ENCODE measurements at places on chromosomes 3 and 15.

DNA sequence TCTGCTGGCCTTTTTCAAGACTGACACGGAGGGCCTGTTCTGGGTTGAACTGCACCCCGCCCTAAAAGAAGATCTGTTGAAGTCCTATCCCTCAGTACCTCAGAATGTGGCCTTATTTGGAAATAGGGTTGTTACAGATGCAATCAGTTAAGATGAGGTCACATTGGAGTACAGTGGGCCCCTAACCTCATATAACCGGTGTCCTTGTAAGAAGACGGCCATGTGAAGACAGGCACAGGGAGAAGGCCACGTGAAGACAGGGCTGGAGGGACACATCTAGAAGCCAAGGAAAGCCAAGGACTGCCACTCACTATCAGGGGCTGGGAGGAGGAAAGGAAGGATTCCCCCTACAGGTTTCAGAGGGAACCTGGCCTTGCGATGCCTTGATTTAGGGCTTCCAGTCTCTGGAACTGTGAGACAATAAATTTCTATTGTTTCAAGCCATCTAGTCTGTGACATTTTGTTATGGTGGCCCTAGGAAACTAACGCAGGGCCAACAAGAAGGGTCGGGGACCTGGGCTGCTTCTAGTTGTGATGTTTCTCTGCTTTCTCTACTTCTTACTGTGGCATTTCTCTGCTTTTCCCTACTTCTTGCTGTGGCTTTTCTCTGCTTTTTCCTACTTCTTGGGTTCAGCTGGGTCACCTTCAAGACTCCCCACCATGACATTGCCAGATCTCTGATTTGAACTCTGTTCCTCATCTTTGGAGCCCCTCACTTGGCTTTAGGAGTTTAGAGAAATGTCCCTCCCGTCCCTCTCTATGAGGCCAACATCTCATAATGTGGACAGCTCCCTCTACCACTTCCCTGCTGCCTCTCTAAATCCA is 4.8 kb upstream of the CCDC174 start:
- no peak for DNase-seq

- peak; percentile 42 for DNase-seq
These were observed 59.7 kb downstream of the SENP2 start for GRCh38 chr3:185645596-185646381.

GRCh38 chr3:63986831-63987230 is 36.5 kb downstream of the PSMD6 start:
- DNase-seq: no peak

DNA sequence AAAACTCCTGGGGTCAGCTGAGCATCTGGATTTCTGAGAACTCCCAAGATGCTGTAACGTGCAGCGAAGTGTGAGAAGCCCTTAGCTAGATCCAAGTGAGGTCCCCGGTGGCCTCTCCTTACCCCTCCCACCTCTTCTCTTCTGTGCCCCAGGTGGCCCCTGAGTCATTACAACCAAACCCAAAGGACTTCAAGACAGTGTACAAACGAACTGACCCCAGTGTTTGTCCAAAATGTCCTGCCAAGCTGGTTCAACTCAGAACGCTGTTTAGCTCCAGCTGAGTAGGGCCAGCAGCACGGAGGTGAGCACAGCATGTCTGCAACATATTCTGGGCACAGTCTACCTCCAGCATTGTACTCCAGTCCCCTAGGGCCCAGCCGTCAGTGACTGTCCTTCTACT is 73.9 kb upstream of the OXTR start:
- no peak for DNase-seq

GRCh38 chr3:12017516-12017915 is 13.3 kb downstream of the SYN2 start:
- DNase-seq: no peak

DNA sequence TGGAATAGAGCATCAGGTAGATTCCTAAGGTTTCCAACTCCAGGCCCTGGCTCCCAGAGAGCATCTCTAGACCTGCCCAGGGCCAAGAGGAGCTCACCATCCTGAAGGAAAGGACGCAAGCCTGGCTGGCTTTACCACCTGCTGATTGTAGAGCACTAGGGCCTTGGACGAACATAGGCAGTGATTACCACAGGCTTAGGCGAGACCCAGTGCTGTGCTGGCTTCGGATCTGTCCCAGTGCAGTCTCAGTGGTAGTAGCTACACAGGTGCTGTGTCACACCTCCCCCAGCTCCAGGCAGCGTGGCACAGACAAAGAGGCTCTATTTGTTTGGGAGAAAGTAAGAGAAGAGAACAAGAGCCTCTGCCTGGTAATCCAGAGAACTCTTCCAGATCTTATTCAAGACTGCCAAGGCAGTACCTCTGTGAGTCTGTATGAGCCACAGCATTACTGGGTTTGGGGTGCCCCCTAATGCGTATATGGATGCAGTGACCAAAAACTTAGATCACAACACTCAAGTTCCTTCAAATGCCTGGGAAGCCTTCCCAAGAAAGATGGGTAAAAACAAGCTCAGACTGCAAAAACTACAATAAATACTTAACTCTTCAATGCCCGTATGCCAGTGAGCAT is 25.4 kb downstream of the ISG20 start:
- DNase-seq: peak; percentile 16

- no peak for DNase-seq
These were observed 186.9 kb downstream of the PDZRN3 start for GRCh38 chr3:73437828-73438227.

GRCh38 chr3:15536856-15537255 is 15.3 kb upstream of the COLQ start:
- no peak for DNase-seq

DNA sequence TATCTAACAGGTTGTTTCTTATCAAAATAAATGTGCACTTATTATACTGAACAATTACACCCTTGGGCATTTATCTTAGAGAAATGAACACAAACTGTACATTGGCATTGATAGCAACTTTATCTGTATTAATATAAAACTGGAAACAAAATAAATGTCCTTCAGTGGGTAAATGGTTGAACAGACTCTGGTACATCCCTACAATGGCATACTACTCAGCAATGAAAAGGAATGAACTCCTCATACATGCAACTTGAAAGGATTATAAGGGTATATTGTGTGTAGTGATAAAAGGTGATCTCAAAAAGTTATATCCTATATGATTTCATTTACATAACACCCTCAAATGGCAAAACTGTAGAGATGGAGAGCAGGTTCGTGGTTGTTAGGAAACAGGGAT is 23.7 kb upstream of the DLG1 start:
- no peak for DNase-seq

DNA sequence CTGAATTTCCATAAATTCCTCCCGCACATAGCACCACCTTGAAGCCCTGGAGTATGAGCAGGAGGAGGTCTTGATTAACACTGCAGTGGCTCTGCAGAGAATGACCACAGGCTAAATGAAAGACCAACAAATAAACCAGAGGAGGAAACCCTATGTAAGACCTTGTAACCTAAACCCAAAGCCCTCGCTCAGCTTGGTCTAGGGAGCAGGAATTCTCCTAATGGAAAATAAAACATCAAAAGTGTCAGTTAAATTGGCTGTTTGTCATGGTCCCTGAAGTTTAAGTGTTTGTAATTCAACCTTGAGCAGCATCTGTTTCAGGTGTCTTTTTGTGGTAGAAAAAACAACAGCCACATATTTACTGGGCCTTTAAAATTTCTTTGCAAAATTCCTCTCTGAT is 9.2 kb upstream of the UBE2Q2 start:
- no peak for DNase-seq

- peak; percentile 82 for DNase-seq
These were observed 7.9 kb downstream of the HTR3D start for GRCh38 chr3:184039414-184039813.

- no peak for DNase-seq
These were observed 10.6 kb downstream of the FSTL1 start for GRCh38 chr3:120440001-120440703.

DNA sequence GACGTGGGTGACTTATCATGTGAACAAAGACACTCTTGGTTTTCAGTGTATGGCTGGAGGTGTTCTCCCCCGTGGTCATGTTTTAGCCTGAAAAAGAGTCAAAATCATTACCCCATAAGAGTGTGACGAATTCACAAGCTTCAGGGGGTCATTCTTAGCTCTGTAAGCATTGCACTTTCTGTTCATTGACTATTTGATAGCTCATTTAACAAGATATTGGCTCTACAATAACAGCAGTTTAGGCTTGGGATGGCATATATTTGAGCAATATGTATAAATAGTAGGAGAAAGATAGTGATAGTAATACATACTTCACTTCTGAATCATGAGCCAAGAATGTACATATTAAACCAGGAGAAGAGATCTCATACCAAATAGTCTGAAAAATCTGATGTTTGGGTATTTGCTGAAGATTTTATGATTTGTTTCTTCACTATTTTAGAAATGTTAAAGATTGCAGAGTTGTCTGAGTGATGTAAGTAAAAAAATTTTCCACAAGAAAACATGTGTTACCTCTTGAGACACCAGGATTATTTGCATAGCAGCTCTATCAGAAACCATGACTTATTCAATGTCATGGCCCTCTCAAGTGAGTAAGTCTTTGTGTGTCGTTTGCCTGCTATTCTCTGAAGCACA is 996.0 kb downstream of the OTOL1 start:
- DNase-seq: peak; percentile 94

GRCh38 chr3:52443791-52444687 is 864 bp downstream of the SEMA3G start:
- DNase-seq: no peak

DNA sequence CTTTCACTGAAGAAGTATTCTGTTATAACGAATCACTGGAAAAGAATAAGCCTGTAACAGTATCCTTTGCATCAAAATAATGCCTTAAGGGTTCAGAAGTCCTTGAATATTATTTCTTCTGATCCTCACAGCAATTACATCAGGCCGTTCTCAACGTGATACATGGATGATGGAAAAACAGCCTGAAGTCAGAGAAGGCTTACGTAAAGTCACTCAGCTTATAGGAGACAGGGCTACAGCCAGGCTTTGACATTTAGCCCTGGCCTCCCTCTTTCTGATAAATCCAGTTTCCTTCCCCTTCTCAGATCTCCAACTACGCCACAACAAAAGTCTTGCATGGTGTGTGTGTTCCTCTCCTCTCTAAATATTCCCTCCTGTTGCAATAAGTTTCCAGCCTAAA is 131.9 kb downstream of the ANO10 start:
- no peak for DNase-seq

- DNase-seq: peak; percentile 89
These were observed 507 bp upstream of the GOLIM4 start for GRCh38 chr3:168096210-168096652.

DNA sequence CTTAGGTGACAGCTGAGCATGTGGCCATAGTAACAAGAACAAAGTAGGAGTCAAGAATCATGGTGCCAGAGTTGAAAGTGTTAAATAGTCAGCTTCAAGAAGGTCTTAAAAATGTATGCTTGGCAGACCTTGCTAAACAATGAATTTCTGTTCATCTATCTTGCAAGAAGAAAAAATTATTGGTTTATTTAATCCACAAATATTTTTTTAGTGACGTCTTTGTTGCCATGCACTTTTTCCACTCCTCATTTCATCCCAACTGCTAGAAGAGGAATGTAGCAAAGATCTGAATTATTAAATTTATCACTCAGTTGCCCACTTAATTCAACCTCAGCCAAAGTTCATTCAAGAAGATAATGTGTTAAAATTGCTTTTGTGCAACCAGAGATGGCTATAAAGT is 3.2 kb upstream of the SLC4A7 start:
- no peak for DNase-seq

- peak; percentile 10 for DNase-seq
These were observed 50.8 kb upstream of the PLAAT1 start for GRCh38 chr3:193190146-193190786.

DNA sequence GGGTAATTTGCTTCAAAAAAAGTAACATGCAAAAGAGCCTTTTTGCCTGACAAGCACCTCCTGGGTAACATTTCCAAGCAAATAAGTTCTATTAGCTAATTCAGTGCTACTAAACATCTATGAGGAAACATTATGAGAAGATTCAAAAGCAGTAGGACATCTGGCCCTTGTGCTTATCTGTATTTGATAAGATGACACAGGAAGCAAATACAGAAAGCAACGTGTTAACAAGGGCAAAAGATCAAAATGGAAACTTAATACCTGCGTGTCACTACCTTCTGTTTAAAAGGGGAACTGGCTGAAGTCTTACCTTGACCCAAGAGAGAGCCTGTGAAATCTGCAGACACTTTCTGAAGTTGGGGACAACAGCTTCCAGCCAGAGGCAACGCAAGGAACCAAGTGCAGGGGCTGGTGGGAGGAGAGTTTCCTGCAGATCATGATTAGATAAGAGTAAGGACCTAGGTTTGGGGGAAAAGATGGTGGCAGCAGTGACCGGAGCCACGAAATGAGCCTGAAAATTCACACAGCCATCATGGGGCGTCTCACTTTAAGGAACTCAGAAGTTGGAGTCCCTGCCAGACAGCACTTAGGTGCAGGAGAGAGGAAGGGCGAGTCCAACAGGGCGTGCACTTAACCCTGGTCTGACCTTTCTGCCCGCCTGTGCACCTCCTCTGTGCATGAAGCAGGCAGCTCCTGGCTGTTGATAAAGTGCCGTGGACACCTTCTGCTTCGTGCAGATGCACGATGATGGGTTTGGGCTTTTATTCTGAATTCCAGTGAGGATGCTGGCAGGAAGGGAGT is 153.6 kb upstream of the BHLHE40 start:
- DNase-seq: no peak

GRCh38 chr15:46707452-46707851 is 1009.9 kb upstream of the SEMA6D start:
- DNase-seq: no peak

DNA sequence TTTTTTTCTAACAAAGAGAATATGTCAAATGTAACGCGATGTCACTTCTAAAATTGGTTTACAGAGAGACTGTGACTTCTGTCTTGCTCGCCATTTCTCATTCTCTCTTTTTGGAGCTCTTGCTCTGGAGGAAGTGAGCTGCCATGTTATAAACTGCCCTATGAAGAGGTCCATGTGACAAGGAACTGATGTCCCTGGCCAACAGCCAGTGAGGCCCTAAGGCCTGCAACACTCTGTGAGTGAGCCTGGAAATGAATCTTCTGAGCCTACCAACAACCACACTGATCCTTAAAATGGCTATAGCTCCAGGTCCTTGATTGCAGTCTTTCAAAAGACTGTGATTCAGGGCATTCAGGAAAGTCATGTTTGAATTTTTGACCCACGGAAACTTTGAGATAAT is 49.9 kb downstream of the NMD3 start:
- no peak for DNase-seq

- DNase-seq: peak; percentile 8
These were observed 363.3 kb downstream of the SLC9A9 start for GRCh38 chr3:143484846-143485512.
